Stimulated activated CD8-positive, alpha-beta memory T cell treated with anti-CD3 and anti-CD28 coated beads, Interleukin-4, amount 100 ng/mL, for 1 hour (primary cell): ENCODE measurements at places on chromosomes 5 and 9.

DNA sequence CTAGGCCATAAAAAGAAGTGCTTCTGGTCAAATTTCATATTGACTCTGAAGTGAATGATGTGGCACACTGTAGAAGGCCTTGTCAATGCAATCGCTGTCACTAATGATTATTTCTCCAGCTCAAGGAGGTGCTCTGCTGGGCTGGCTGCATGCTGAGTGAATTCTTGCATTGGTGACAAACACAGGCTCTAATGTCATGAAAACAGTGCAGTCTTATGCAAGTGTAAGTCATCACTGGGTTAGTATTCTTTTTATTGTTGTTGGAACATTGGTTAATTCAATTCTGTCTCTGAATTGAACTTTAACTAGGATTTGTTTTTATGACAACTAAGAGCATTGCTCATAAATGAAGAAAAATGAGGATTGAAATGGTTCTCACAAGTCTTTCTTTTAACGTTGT, 57.3 kb upstream of the CD180 start:
- DNase-seq, result no peak

DNA sequence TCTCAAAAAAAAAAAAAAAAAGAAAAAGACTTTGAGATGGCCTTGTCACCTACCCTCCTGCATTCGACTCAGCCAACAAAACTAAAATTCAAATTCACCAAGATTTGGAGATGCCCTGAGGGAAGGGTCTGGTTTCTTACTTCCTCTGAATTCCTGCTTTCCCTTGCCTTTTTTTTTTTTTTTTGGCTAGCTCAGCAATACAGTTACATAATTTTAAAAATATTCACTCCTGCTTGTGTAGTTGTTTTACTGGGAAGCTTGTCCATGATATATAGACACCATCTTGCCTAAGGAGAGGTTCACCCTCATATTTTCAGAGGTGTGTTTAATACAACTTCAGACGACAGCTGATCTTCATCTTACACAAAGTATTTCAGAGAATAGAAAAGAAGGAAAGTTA, 21.3 kb upstream of the SERINC5 start:
- no peak for DNase-seq

DNA sequence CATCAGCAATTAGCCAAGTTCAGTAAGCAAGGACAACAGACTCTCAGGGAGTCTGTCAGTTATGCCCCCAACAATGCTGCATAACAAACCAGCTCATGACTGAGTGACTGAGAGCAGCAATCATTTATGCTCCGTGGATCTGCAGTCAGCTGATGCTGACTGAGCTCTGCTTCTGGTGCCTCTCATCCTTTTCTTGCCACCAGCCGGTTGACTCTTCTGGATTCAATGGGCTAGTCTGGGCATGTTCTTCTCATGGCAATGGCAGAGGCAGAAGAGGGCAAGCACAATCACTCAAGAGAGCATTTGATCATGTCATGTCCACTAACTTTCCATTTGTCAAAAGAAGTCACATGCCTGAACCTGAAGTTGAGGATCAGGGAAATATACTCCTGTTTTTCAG, 157.0 kb upstream of the NTRK2 start:
- DNase-seq, result no peak

DNA sequence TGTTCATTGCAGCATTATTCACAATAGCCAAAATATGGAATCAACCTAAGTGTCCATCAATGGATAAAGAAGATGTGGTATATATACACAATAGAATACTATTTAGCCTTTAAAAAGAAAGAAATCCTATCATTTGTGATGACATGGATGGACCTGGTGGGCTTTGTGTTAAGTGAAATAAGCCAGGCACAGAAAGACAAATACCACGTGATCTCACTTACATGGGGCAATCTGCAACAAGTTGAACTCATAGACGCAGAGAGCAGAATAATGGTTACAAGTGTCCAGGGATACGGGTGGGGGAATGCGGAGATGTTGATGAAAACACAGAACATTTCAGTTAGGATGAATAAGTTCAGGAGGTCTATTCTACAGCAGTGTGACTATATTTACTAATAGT, 66.4 kb upstream of the ALDH1B1 start:
- DNase-seq, result no peak

- no peak for DNase-seq
These were observed 319.1 kb upstream of the IRX4 start for GRCh38 chr5:2201832-2202231.

- DNase-seq, result no peak
These were observed 91.8 kb downstream of the TLE1 start for GRCh38 chr9:81597419-81598122.

DNA sequence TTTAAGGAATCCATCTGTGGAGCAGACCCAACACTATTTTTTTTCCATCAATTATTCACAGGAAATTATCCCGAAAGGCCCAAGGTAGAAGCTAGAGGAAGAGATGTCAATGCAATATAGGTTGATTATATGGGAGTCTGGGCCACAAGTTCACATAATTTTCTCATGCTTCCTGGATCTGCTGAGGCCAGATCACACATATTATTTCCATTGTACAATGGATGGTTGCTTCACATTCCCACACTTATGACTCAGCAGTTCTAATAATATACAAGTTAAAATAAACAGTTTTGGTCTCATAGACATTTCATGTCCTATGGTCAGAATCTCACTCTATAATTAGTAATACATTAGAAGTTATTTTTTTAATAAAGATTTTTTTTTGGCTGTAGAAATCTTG, 66.0 kb upstream of the PTPRD start:
- no peak for DNase-seq
